ENCODE measurements at places on chromosomes 3 and 15.

- no peak for DNase-seq
These were observed 21.4 kb downstream of the TAMM41 start for GRCh38 chr3:11825301-11825700.

DNA sequence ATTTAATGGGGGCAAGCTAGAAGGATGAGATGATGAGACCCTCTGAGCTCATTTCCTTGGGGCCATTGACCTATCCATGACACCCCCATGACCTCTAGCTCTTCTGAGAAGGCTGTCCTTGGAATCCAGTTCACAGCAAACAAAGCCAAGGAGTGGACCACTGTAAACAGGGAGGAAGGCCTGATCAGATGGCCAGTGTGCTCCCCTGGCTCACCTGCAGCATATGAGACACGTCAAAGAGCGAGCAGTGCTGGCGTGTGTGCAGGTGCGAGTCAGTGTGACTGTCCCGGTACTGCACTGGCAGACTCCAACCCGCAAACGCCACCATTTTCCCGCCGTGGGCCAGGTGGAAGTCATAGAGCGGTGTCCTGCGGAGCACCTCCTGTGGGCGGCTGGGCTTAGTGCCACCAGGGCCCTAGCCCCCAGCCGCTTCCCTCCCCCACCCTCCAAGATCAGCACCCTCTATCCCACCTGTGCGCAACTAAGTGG lies 339 bp downstream of the AMT start:
- no peak for DNase-seq

DNA sequence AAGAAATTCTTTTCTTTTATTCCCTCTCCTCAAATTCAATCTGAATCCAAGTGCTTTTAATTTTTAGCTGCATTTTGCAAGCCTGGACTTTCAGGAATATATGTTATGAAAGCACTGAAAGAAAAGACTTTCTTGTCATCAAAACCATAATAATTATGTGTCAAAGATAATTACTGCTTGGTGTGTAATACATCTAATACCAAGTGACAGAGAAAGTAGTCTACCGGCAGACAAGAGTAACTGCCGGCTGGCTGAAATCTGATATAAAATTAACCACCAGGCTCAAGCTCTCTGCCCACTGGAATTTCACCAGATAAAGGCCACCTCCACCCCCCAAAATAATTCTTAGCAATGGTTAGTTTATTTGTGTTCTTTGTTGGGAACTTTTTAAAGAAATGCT lies 220.9 kb upstream of the CDIN1 start:
- no peak for DNase-seq

DNA sequence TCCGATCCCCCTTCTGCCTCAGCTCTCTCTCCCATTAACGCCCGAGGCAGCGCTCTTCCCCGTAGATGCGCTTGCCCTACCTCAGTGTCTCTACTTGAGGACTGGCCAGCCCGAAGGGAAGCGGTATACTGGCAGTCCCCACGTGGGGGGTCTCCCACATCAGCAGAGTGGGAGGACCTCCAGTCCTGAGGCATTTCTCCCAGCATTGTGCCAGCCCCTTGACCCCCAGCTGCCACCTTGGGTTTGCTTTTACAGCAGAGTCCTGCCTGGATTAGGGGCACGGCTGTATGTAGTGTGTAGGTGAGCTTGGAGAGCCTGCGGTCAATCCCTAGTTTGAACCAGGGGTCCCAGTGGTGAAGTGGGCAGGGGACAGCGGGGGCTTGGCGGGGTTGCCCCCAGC lies 767 bp downstream of the SEMA3F start:
- no peak for DNase-seq

GRCh38 chr3:30473374-30474051 lies 132.9 kb upstream of the TGFBR2 start:
- no peak for DNase-seq

DNA sequence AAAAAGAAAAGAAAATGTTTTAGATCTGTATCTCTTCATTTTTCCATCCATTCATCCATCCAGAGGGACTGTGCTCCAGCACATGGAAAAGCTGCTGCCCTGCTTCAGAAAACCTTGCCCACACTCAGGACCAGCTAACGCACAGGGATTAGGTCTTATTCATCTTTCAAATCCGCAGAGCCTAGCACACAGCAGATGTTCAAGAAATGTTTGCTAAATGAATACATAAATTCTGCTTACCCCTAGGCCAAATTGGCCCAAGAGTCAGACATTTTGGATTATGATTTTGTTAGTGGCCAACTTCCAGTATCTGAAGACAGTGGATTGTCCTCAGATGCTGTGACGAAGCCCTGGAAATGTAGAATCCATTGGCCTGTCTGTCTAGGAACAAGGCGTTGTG lies 71.4 kb downstream of the GHSR start:
- no peak for DNase-seq

GRCh38 chr3:170765419-170766078 lies 104.4 kb downstream of the RPL22L1 start:
- DNase-seq = no peak

- no peak for DNase-seq
These were observed 61.6 kb downstream of the CMSS1 start for GRCh38 chr3:99879275-99879674.

DNA sequence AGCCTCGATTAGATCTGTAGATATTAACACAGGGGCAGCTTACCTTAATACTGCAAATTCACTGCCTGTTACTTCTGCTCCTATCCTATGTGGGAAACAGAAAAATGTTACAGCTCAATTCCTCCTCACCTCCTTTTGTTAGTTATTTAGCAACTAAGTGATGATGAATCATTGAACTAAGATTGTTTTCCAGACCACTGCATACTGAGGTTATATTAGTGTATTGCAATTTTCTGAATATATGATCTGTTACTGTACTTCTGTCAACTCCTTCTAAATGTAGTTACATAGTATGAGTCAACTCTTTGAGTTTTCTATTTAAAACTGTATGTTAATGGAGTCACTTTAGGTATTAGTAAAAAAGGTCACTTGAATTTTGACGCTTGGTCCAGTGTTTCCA lies 331.5 kb upstream of the SLCO3A1 start:
- DNase-seq = no peak

DNA sequence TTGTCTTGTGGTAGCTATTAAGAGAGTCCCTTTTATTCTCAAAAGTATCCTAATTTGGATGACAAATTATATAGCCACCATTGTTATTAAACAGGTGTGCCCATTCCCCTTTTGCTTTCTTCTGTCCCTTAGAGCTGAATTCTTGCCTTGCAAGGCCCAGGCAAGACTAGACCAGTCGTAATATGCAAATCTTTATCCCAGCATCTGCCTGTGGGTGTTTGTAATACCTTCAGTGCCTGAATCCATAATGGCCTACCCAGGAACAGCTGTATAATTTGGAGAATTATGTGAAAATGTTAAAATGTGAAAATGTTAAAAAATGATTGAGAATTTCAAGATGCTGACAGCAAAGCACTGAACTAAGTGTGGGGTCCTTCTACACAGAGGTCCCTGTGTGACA lies 403.0 kb upstream of the RBMS3 start:
- DNase-seq = no peak

DNA sequence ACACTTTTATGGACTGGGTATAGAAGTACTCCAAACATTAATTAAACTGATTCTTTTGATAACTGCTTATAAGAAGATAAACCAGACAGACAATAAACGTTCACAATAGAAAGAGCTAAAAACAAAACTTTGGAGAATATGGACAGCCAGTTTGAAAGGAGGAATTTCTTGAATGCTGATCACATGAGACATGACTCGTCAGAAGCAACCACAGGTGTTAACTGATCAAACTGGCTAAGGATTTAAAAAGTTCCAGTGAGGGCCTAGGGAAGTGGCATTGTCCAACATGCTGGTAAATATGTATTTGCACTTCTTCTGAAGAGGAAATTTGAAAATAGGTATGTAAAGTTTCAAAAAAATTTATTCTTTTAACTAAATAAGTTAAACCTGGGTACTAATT lies 29.4 kb upstream of the AP3B2 start:
- no peak for DNase-seq

GRCh38 chr3:177478170-177478867 lies 281.0 kb upstream of the TBL1XR1 start:
- no peak for DNase-seq

DNA sequence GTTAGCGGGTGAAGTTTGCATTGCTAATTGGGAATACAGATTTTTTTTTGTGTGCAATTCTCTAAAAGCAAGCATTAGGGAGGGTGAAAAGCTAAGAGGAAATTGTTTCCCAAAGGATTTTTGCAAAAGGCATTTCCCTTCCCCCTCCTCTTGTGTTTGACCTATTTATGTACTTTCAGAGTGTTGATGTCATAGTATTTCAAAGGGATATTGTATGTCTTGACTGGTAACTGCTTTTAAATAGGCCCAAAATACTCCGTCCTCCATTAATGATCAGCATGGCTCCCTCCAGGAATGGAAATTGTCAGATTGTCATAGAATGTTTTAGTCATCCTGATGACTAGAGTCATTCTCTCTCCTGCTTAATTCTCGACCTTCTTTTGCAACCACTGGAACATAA lies 32.4 kb downstream of the TRIM71 start:
- no peak for DNase-seq

DNA sequence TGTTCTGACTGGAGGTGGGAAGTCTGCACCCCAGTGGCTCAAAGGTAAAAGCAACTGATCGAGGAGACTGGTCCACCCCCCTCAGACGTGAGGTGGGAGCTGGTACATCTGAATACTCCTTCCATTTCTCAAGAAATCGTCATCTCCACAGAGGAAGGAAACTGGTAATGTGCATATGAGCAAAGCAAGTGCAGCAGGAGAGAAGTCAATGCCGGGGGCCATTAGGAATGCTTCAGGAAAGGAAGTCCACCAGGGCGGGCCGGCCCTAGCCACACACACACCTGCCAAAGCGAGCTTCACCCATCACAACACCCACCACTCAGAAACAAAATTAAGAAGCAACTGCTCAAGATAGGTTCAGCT lies 8.5 kb downstream of the TBC1D2B start:
- DNase-seq = no peak

GRCh38 chr3:148315756-148316155 lies 381.9 kb upstream of the AGTR1 start:
- no peak for DNase-seq

GRCh38 chr3:45881078-45882022 lies 5.0 kb upstream of the CCR9 start:
- no peak for DNase-seq

- DNase-seq = peak; percentile 32
These were observed 59.4 kb downstream of the TMEM44 start for GRCh38 chr3:194573680-194574437.

GRCh38 chr3:40128166-40128565 lies 181.3 kb upstream of the EIF1B start:
- DNase-seq = no peak

GRCh38 chr15:71115567-71116351 lies 488 bp downstream of the THSD4 start:
- DNase-seq = no peak

- DNase-seq = no peak
These were observed 34.9 kb upstream of the MAGI1 start for GRCh38 chr3:66073464-66074141.

GRCh38 chr3:98962189-98962930 lies 60.9 kb upstream of the DCBLD2 start:
- DNase-seq = no peak

DNA sequence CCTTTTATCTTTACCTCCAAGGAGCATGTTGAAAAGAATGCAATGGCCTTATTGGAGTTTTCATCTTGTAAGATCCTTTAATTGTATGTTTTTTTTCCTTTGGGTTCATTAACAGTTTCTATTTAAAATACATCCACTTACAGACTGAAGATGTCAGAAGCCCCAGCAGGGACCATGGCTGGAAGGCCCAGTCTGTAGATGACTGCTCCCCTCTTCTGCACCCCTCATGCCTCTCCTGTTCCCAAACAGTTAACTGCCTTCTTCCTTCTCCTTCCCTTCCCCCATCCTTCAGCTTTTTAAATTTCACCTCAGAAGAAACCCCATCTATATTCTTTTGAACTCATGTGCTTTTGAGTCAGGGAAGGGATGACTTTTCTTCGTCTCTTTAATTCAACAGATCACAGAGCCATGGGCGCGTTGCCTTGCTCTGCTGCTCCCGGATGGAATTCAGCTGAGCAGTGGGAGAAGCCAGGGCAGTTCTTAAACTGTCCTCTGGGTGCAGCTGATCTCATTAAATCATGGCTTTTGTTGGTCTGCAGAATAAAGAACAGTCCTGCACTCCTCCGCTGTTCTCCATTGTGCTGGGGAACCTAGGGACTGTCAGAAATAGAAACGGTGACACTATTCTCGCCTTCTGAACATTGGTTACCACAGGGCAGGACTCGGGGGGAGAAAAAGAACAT lies 71.5 kb upstream of the EIF1B start:
- DNase-seq = no peak

- no peak for DNase-seq
These were observed 48.4 kb downstream of the TMEM266 start for GRCh38 chr15:76108021-76108723.

DNA sequence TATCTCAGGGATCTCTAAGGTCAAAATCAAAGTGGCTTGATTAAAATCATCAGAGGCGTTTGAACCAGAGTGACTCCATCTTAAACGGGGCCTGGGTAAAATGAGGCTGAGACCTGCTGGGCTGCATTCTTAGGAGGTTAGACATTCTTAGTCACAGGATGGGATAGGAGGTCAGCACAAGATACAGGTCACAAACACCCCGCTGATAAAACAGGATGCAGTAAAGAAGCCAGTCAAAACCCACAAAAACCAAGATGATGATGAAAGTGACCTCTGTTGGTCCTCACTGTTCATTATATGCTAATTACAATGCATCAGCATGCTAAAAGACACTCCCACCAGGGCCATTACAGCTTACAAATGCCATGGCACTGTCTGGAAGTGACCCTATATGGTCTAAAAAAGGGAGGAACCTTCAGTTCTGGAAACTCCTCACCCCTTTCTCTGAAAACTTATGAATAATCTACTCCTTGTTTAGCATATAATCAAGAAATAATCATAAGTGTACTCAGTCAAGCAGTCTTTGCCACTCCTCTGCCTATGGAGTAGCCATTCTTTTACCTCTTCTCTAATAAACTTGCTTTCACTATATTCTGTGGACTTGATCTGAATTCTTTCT lies 143.3 kb upstream of the SLCO3A1 start:
- no peak for DNase-seq

DNA sequence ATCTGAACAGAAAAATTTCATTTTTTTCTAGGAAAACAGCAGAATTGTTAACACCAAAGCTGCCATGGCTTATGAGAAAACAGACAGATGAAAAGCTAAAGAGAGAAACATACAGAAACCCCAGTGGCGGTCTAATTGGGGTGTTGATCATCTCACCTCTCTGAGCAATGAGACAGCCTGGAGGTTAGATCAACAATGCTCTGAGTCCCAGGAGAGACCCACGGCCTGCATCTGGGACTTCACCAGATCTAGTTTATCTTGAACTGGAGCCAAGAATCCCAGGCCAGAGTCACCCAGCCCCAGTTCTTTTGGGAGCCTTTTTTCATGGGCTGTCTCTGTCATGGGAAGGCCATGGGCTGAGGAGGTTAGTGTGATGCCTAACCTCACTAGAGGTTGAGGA lies 3.5 kb upstream of the GALNT15 start:
- DNase-seq = no peak

DNA sequence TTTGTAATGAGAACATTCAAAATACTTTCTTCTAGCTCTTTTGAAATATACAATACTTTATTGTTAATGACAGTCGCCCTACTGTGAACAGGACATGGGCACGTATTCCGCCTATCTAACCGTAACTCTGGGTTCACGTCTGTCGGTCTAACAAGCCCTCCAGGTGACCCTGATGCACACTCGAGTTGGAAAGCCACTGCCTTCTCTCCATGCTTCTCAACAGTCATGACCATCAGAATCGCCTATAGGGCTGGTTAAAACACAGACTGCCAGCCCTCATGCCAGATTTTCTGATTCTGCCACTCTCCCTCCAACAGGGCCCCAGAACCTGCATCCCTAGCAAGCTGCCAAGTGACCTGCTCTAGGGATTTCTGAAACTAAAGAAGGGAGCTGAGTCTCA lies 140.2 kb downstream of the FOXP1 start:
- no peak for DNase-seq

Data from activated T-cell treated with anti-CD3 and anti-CD28 coated beads, Interleukin-2, amount 50 U/mL, for 1 hour (primary cell).